Activated T-cell treated with anti-CD3 and anti-CD28 coated beads for 4 hours (primary cell): ENCODE measurements at places on chromosomes 6 and 20.

- DNase-seq, result no peak
These were observed 43.5 kb downstream of the ANKRD60 start for GRCh38 chr20:58184984-58185383.

DNA sequence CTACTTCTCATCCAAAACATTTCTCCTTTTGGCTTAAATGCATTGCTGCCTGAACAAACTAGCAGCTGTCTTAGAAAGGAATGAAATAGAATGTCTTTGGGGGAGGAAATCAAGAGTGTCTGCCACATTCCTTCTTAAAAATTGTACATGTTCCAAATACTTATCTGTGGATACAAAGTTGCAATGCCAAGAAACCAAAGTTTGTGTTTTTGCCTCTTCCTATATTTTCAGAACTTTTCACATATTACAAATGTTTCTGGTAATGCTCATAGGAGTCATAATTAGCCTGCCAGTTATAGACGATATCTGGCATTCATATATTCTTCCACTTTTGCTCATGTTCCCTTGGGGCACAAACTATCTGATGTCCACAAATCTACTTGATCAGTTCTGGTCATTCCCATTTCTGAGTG is 165.5 kb upstream of the BMP5 start:
- DNase-seq, result no peak

- no peak for DNase-seq
These were observed 42.2 kb downstream of the ZNF292 start for GRCh38 chr6:87197547-87197946.

GRCh38 chr6:16658348-16659034 is 102.8 kb downstream of the ATXN1 start:
- DNase-seq, result no peak

DNA sequence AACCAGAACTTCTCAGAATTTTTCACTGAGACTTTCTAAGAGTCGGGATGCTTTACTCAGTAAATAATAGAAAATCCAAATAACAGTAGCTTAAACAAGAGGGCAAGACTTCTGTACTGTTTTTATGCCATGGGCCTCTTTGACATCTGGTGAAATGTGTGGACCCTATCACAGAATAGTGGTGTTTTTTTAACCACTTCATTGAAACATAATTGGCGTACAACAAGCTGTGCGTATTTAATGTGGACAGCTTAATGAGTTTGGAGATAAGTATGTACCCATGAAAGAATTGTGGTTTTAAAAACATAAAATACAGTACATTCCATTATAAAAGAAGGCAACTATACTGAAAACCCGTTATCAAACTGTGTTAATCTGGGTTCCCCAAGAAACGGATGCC is 37.7 kb downstream of the PDRG1 start:
- DNase-seq, result no peak

- DNase-seq, result peak; percentile 55
These were observed 999 bp upstream of the PIM1 start for GRCh38 chr6:37168811-37169495.
